ENCODE measurements at places on chromosomes 16 and 17.

DNA sequence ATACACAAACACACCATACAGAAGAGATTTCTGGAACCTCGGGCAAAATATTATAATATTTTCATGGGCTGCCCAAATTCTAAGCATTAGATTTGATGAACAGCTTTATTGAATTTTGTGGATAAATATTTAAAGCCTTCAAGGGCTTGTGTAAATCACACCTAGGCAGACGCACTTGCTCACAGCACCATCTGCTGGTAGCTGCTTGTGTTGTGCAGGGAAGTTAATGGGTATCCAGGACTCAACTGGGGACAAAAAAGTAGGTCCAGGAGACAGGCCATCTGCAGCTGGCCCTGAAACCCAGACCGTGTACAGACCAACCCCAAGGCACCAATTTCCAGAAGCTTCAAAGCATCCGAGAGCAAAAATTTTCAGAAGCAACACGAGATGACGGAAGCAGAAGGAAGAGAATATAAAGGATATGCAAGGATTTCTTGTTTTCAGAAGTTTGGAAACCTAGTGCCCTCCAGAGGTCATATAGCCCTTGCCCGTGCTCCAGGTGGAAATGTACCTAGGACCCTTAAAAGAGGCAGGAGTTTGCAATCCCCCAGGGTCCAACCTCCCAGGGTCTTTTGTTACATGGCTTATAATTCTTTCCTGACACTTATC lies 140.0 kb downstream of the CHD9NB start:
- DNase-seq, result no peak

DNA sequence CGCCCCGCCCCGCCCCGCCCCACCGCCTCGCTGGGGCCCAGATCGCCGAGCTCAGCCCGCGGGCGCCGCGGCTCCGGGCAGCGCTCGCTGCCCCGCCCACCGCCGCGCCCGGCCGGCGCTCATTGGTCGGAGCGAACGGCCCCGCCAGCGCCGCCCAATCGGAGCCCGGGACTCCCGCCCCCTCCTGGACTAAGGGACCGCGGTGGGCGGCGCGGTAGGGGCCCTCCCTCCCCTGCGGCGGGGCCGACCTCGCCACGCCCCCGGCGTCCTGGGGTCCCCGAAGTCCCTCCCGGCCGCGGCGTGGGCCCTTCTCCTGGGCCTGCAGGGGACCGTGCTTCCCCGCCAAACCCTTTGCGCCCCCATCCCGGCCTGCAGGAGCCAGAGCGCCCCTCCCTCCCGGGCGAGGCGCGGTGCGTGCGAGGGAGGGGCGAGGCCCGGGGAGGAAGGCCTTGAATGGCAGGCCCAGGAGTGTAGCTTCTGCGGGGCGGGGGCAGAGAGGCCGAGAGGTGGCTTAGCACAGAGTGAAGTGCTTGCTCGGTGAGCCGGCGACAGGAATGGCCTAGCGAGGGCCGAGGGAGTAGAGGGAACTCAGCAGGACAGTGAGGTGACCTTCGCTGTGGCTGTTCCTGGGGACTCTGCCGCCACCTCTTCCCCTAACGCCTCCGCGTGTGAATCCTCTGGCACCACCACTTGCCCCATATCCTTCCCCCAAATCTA lies at the start of gene CAMKK1:
Gene CAMKK1, minus strand, starts transcription at position 51 of the 717 bp plus-strand sequence. CDS start 7,366 bp downstream, outside the sequence.
- peak; percentile 88 for DNase-seq

GRCh38 chr17:61306003-61306402 lies 93.6 kb upstream of the TBX2 start:
- no peak for DNase-seq

- no peak for DNase-seq
Observed at GRCh38 chr17:57166803-57167202, 81.8 kb downstream of the AKAP1 start.

DNA sequence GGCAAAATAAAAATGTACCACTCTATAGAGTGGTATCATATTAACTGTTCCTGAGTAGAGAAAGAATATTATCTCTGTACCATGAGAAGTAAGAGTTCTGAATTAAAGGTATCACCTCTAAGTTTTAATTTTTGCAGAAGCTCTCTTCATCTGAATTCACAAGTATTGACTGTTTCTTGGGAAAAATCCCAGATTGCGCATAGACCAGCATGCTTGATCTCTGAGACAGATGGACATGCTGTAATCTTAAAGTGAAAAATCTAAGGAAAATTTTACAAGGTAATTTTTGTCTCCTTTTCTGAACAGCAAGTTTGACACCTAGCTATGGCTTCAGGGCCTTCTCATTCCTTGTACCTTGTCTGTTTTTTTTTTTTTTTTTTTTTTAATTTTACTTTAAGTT lies 1050.7 kb upstream of the RBFOX1 start:
- no peak for DNase-seq

DNA sequence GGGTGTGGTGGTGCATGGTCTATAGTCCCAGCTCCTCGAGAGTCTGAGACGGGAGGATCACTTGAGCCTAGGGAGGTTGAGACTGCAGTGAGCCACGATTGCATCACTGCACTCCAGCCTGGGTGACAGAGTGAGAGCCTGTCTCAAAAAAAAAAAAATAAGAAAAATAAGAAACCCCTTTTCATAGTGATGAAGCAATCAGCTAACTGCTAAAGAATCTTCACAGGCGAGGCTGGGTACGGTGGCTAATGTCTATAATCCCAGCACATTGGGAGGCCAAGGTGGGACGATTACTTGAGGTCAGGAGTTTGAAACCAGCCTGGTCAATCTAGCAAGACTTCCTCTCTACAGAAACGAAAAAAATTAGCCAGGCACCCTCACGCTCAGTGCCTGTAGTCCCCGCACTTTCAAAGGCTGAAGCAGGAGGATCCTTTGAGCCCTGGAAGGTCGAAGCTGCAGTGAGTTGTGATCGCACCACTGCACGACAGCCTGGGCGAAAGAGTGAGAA lies 760 bp downstream of the SLFN12L start:
- peak; percentile 40 for DNase-seq

DNA sequence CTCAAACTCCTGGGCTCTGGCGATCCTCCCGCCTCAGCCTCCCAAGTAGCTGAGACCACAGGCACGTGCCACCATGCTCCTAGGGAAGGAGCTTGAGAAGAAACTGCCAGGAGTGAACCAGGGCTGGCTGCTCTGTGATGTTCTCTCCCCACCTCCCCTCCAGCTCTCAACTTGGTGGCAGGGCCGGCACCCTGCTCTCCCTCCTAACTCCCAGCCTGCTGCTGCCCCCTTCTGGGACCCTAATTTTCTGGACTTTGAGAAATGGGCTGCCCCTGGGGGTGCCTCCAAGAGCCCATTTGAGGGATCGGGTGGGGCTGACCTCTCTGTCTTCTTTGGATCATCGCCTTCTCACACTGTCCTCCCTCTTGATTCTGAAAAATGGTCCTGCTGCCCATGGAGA lies 14.9 kb upstream of the STAT3 start:
- DNase-seq, result peak; percentile 62

- no peak for DNase-seq
Observed at GRCh38 chr17:62179525-62180161, 114.6 kb upstream of the MED13 start.

- no peak for DNase-seq
Observed at GRCh38 chr16:89152831-89153700, 18.5 kb upstream of the CDH15 start.

DNA sequence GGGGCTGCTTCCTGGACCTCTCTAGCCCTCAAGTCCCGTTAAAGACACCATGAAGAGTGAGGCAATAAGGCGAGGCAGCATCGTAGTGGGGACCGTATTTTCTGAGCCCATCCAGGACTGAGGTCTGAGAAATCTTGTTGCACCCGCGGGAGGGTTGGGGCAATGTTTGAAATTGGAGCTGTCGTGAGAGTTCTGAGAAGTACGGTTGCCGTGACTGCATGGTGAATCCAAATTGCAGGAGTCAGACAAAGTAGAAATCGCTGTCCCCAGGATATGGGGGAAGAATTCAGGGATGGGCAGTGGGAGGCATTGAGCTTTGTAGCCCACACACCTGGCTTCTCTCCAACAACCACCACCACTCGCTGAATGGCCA lies 42.0 kb upstream of the RPL38 start:
- DNase-seq, result no peak

DNA sequence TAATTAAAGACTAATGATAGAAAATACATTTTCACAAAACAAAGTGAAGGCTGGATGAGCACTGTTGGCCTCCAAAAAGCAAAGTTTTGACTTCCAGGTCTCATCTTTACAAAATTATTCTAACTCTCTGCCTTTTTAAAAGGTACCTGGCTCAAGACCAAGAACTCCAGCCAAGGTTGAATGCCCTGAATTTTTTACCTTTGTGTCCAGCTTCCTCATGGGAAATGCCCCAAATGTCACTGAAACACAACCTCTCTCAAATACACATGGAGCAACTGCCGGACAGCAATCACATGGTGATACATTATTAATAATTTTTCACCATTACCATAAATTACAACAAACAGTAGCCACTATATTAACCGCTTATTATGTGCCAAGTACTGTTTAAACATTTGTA lies 32.2 kb downstream of the ADAMTS18 start:
- no peak for DNase-seq

DNA sequence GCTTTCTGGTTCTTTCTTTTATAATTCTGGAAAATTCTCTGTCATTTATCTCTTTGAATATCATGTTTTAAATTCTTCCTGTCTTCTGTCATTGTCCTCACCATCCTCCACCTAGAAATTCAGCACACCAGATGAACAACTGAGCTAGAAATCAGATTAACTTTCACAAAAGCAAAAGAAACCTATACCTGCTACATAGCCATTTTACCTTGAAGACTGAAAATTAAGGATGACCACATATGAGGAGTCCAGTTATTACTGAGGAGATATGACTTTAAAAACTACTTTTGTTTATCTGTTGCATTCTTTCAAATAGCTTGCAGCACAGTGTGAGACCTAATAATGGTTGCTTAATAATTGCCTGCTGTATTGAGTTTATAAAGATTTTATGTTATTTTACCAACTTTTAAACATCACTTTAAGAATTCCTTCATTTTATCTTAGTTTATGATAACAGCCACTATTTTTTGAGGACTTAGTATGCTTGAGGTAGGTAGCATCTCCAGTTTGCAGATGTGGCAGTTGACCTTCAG lies 104.3 kb downstream of the BCAS3 start:
- DNase-seq, result no peak

GRCh38 chr16:89847940-89848297 lies 19.6 kb downstream of the SPIRE2 start:
- DNase-seq, result no peak

GRCh38 chr17:57747221-57748017 lies 2.3 kb upstream of the CCDC182 start:
- DNase-seq, result peak; percentile 34

DNA sequence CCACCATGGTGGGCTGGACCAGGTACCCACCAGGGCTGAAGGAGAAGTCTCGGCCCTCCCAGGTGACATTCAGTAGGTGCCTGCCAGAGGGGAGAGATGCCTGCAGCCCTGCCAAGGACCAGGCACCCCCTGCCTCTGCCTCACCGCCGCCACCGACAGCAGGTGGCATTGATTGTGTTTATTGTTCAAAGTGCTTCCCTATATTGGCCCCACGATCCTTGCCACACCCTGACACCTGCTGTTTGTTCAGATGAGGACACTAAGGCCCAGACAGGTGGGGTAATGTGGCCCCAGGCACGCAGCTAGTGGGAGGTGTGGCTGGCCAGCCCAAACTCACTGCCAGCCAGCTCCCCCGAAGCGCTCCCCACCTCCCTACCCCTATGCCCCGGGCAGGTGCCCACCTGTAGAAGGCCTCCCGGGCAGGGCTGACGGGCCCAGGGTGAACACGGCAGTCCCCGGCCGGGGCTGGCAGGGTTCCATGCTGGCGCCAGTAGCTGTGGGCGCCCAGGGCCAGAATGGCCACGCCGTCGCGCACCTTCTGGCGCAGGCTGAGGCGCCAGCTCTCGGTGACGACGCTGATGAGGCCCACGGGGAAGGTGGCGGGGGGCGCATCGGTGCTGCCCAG lies 8.0 kb downstream of the GRIN2C start:
- DNase-seq, result no peak

GRCh38 chr16:85667841-85668413 lies 20.8 kb downstream of the GINS2 start:
- DNase-seq, result no peak

GRCh38 chr17:73983621-73984400 lies 219.7 kb upstream of the RPL38 start:
- DNase-seq, result no peak

DNA sequence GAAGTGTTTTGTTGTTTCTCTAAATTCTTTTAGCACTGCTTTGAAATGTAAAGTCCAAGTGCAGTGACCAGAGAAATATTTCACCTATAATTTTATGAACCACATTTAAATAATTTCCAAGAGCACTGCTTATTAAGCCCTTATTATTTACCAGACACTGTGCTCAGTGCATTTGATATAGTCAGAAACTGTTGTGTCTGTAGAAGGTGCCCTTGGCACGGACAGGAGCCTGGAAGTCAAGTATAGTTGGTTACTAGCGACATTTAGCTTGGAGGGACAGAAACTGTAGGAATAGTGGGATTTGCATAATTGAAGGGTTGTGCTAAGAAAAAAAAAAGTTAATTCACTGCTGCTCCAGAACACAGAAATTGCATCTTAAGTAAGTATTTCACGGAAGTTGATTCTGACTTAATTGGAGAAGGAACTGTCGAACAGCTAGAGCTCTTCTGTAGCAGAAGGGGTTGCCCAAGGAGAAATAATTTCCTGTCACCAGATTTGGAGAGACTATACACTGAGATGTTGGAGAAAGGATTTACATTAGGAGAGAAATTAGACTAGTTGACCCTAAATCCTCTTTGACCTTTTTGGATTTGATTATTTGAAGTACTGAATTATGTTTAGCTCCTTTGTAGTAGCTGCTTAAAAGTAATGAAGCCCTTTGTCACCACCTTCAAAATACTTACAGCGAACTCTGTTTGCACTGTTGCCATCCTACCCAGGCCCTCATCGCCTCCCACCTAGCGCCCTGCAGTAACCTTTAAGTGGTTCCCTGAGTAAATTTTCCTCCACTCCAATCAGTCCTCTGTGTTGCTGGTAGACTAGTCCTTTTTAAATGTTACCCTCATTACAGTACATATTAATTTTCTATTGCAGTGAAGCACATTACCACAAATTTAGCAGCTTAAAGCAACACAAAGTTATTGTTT lies 25.6 kb downstream of the COX10 start:
- DNase-seq, result no peak

DNA sequence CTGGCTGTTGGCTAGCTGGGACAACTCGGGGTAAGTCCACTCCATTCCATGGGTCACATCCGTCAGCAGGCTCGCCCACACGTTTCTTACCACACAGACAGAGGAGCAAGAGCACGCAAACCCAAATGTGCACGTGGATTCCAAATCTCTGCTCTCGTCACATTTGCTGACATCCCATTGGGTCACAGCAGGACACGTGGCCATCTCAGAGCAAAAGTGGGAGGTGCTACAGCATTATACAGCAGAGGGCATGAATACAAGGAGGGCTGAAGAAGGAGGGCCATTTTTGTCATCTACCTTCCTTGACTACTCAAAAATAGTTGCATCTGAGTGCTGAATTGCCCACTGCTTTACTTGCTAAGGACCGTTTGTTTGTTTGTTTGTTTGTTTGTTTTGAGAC lies 84.7 kb downstream of the RBBP6 start:
- DNase-seq, result no peak

- DNase-seq, result peak; percentile 85
Observed at GRCh38 chr17:7922845-7923628, 6.6 kb downstream of the KCNAB3 start.

GRCh38 chr17:80328634-80329380 lies 68.2 kb downstream of the RNF213 start:
- no peak for DNase-seq
